NCI-H460 (cell line): ENCODE measurements at places on chromosomes 1 and 21.

DNA sequence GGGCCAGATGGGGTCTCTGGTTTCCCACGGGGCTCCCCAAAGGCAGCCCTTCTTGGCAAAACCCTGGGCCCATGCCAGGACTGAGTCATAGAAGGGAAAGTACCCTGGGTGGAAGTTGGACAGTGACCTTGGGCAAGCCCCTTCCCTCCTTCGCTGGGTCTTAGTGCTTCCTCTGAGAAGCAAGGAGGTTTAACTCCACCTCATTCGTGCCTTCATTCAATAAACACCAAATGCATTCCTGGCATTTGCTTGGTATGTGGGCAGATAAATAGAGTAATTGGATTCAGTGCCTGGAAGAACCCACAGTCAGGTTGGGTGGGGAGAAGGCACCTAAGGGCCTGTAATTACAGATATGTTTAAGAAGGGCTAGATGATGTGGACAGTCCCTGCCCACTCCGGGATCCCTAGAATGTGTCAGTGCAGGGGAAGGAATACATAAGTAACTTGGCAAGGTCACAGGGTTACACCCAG, 36.3 kb upstream of the CITED4 start:
- DNase-seq, result no peak

DNA sequence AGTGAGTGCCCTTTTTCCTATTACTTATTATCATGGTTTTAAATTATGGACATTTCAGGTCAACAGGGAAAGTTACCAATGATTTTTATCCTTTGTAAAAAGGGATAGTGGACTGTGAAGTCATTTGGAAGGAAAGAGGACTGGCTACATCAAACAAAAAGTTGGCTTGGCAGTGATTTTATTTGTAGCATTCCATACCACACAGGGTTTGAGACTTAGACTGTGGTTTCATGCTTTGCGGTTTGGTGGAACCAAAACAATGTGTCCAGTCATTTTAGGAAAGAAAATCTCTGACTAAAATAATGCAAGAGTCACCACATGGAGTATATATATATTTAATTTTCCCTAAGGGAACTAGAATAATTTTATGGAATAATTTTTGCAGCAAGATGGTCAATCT, 239.5 kb downstream of the HMCN1 start:
- DNase-seq, result no peak

DNA sequence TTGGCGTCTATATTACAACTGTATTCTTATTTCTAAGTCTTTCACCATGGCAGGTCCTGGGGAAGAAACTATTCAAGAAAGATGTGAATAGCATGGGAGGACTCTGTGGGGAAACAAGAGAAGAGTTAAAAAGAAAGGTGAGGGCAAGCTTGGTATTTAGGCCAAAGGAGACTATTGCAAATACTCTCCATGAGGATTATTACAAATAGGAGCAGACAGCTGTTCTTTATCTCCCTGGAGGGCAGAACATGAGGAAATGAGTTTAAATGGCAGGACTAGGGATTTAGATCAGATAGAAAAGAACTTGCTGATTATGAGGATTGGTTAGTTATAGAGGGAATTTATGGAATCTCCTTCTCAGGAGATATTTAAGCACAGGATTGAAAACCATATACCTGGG, 186.8 kb downstream of the CDC7 start:
- DNase-seq, result no peak

DNA sequence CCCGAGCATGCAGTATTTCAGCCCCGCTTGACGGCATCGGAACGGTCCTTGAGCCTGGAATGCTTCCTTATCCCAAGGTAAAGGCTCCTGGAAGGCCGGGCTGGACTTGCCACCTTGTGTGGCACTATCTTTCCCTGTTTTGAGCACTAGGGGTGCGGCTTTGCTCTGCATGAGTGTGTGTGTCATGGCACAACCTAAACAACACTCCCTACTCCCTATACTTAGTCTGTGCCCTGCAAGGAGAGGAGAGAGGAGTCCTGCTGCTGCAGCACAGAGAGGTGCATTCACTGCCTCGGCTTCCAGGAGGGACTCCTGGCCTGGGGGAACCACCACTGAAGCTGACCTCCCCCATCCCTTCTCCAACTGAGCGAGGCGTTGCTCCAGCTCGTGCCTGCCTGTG, 60.4 kb upstream of the BACE2 start:
- no peak for DNase-seq

DNA sequence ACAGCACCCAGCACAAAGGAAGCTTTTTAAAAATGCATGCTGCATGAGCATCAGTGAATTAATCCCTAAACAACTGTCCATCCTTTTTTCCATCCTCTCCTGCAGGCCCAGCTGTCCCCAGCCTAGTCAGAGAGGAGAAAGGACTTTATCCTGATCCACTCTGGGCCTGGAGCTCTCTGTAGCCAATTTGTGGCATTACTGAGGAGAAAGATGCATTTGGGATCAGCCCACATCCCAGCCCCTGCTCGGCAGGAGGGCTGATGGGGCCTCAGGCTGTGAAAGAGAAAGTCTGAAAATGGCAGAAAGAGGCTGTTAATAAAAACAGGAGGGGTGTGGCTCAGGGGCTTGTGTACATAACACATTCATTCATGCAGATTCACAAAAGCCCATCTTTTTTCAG, 37.5 kb upstream of the ATP2B4 start:
- DNase-seq, result no peak

DNA sequence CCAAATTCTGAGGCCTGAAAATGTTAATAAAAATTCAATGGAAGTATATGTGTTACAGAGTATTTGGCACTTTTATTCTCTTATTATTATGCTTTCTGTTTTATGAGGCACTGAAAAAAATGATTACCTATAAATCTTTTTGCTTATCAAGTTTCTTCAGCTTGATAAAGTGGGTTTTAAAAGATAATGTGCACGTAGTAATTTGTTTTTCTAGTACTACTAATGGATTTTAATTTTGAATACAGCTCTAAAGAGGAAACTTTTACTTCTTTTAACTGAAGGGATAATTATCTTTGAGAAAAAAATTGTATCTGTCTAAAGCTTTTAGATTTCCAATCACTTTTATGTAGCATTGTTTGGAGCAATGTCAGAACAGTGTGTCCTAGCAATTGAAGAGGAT, 211.4 kb upstream of the L1TD1 start:
- DNase-seq, result no peak

GRCh38 chr1:55519937-55520683, 304.9 kb upstream of the USP24 start:
- DNase-seq, result no peak

GRCh38 chr1:49102752-49103151, 326.1 kb upstream of the BEND5 start:
- no peak for DNase-seq

GRCh38 chr1:233668725-233669294, 54.9 kb downstream of the KCNK1 start:
- DNase-seq, result no peak

DNA sequence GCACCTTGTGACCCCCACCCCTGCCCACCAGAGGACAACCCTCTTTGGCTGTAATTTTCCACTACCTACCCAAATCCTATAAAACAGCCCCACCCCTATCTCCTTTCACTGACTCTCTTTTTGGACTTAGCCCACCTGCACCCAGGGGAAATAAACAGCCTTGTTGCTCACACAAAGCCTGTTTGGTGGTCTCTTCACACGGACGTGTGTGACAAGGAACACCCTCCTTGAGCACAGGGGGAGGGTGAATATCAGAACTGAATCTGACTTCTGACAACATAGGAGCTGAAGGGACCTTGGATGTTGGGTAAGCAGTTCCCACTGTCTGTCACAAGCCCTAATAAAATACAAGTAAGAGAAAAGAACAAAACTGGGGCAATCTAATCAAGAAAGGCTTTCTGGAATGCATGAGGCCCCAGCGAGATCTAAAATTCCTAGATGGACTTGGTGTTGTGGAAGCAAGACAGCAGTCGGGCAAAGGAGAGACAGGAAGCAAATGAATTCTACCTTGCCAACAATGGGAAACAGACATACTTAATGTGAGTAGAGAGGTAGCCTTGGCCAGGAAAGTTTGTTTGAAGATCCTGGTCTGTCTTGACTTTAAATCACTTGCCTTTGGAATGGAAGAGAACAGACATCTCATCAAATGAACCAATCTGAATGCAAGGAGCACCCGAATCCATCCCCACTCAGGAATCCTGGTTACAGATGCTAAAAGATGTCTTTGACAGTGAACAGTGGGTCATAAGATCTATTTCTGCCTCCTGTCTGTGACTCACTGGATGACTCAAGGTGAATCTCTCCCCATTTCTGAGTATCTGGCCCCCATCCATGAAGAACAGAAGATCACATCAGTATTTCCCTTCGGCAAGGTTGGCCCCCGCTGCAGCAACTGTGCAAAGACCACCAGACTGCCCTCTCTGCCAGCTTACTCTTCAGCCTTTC, 53.3 kb downstream of the OLFML3 start:
- no peak for DNase-seq

DNA sequence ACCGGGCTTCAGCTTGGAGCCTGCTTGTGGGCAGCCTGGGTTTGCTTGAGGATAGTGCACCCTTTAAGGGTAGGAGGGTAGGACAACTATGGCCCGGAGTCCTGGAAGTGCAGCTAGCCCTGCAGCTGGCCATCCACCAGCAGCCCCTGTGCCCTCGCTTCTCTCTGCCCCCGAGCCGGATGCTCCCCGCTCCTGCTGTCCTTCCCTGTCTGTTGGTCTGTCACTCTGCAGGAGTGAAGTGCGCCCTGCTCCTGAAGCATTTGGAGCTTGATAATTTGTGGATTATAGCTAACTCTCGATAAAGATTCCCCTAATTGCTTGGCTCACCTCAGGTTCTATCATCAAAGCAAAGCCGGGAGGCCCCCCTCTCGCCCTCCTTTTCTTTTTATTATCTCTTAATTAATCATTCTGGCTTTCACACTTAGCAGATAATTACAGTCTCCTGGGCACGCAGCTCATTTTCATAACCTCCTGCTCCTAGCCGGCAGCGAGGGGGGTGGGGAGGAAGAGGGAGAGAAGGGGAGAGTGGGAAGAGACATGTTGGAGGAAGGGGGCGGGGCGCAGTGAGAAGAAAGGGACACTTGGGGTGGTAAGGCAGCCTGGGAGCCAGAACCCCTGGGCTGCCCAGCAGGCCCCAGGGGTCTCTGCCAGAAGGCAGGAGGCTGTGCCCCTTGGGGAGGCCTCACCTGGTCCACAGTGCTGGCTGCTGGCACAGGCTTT, 14.4 kb downstream of the KIRREL1 start:
- no peak for DNase-seq

DNA sequence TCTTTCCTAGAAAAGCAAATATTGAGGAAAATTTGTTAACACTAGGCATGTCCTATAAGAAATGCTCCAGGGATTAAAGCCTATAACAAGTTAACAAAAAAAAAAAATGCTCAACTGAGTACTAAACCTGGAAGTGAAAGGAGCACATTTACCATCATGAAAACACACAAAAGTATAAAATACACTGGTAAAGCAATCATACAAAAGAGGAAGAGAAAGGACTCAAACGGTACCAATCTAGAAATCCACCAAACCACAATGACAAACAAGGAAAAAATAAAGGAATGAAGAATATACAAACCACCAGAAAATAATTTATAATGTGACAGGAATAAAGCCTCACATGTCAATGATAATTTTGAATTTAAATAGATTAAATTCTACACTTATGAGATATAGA, 21.2 kb downstream of the CD1E start:
- no peak for DNase-seq

GRCh38 chr1:231610388-231610787, 16.2 kb upstream of the DISC1 start:
- no peak for DNase-seq

- DNase-seq, result no peak
Observed at GRCh38 chr1:205575294-205575885, 56.4 kb downstream of the ELK4 start.

- no peak for DNase-seq
Observed at GRCh38 chr1:89736937-89737733, 83.7 kb upstream of the LRRC8D start.

GRCh38 chr1:58109646-58110200, 436.8 kb downstream of the OMA1 start:
- no peak for DNase-seq

DNA sequence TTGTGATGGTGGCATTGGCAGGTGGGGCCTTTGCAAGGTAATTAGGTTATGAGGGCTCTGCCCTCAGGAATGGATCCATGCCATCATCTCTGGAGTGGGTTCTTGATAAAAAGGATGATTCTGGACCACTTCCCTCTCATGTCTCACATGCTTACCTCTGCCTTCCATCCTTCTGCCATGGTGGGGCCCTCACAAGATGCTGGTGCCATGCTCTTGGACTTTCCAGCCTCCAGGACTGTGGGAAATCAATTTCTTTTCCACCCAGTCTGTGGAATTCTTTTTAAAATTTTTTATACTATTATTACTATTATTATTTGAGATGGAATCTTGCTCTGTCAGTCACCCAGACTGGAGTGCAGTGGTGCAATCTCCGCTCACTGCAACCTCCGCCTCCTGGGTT, 57.3 kb downstream of the ACBD3 start:
- DNase-seq, result no peak

- no peak for DNase-seq
Observed at GRCh38 chr1:204891860-204892259, 21.2 kb downstream of the NFASC start.

DNA sequence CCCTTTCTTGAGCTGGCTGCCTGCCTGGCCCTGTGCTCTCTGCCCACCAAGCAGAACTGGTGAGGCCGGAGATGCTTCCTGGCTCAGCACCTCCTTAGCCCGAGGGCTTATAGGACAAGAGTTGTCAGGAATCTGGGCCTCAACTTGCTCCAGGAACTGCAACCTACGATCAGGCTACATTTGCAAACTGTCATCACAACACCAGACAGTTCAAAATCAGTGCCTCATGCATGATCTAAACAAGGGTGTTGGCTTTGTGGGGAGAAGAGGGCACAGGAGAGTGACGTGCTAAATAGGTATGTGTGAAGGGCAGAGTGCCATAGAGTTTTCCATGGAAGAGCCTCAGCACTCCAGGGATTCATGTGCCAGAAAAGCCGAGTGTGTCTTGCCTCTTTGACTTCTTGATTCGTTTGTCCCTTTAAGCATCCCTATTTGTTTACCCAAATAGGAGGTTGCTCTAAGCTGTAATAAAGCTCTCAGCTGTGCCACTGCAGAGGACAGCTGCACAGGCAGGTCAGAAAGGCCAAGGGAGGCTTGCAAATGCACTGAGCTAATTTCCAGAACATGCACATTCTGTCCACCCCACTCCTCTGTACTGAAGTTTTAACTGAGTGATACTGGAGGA, 30.2 kb upstream of the NEK2 start:
- DNase-seq, result peak; percentile 29

GRCh38 chr21:41816583-41817165, 49.8 kb upstream of the RIPK4 start:
- DNase-seq, result peak; percentile 20

- DNase-seq, result no peak
Observed at GRCh38 chr1:113253590-113253989, 136.7 kb upstream of the MAGI3 start.

- no peak for DNase-seq
Observed at GRCh38 chr1:67566803-67567377, 118.1 kb upstream of the GADD45A start.
